ENCODE measurements at places on chromosomes 7 and 10. TPM values are rescaled to one million over a fixed set of nuclear protein-coding genes. Genes with fewer than 3 reads are reported as not detected.

ANAPC16 gene
- 80.3 TPM for total RNA-seq

MRLN gene
- 119 TPM for total RNA-seq

DPP6 gene
- total RNA-seq, result 0.90 TPM

GRCh38 chr10:103612462-103613365, 119.2 kb downstream of the NEURL1 start:
- DNase-seq, result no peak

GRCh38 chr10:91941426-91941825, 17.9 kb downstream of the BTAF1 start:
- no peak for DNase-seq

DNA sequence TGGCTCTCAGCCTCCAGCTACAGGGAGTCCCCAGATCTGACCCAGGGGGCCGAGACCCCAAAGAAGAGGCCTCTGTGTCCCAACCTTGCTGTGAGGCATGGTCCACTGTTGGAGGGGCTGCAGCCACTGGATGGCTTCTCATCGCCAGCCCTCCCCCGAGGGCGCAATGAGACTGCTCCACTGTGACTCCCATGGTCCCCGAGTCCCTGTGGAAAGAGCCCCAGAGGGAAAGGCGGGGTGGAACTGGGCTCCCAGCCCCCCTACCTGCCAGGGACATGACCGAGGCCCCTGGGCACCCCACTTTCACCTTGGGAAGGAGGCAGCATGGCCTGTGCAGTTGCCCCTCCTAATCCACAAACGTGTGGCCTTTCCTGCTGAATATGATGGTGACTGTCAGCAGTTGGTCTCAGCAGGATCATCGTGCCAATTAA, 33.5 kb upstream of the RET start:
- DNase-seq, result no peak

GRCh38 chr7:157560258-157560654, 223.5 kb downstream of the DNAJB6 start:
- no peak for DNase-seq

- DNase-seq, result no peak
These were observed 58.3 kb downstream of the MKX start for GRCh38 chr10:27687326-27687725.

DNA sequence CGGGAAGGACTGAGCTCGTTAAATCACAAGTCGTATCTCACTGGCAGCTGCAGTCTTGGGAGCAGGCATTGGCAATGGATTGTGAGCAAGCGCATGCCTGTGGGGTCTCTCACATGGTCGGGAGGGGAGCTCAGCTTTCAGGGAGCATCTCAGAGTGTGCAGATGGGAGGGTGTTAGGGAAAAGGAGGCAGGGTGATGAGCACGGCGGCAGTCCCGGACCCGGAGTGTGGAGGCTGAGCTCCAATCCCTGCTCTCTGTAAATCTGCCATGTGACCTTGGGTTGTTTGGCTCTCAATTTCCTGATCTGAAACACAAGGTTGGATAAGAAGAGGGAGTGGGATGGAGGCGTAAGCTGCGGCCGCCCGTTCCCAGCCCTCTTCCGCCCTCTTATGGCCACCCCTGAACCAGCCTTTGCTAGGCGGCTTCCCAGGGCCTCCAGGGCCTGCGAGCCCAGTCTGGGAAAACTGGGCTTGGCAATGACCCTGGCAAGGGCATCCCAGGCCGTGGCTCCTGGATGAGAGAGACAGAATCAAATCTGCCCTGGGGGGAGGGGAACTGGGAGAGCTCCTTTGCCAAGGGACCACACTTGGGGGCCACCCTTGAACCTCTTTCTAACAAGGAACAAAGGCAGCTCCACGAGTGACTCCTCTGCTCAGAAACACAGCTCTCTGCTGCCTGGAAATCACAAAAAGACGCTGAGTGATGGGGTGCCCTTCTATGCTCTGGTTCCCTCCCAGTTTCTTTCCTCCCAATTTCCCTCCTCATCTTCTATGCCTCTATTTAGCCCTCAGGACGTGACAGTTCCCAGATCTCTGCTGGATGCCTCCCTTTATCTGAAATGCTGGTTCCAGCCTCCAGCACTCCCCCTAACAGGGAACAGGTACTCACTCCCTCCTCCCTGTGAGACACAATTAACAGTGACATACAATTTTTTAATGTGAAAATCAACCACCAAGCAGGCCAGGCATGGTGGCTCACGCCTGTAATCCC, 41.7 kb upstream of the LOXL4 start:
- peak; percentile 76 for DNase-seq

DNA sequence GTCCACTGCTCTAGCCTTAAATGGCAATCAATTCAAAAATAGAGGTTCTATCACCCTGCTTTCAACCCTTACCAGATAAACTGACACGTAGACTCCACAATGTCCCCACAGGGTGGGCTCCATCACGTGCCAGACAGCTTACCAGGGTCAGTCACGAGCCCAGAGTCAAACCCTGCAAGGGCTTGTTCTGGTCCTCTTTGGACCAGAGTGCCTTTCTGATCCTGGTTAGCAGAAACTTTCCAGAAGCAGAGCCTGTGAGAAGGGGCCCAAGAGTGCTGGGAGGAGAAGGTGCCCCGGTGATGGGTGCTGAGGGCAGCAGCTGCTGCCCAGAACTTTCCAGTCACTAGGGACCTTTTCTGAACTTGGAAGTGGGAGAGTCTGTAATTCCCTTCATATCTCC, 354 bp upstream of the GIMAP5 start:
- no peak for DNase-seq

- DNase-seq, result no peak
These were observed 342.0 kb upstream of the PODXL start for GRCh38 chr7:131898418-131898817.

- no peak for DNase-seq
These were observed 28.3 kb upstream of the RALA start for GRCh38 chr7:39594988-39595620.

- peak; percentile 84 for DNase-seq
These were observed at the start of gene HTRA1 for GRCh38 chr10:122461367-122461728. HTRA1 (plus strand) TSS chr10:122461553; CDS start chr10:122461653, 100 bp downstream.

All from psoas muscle (tissue), 8 donors.